ENCODE measurements at places on chromosomes 7 and 10.

GRCh38 chr10:35004651-35005050 is 85.5 kb downstream of the CUL2 start:
- DNase-seq = no peak

DNA sequence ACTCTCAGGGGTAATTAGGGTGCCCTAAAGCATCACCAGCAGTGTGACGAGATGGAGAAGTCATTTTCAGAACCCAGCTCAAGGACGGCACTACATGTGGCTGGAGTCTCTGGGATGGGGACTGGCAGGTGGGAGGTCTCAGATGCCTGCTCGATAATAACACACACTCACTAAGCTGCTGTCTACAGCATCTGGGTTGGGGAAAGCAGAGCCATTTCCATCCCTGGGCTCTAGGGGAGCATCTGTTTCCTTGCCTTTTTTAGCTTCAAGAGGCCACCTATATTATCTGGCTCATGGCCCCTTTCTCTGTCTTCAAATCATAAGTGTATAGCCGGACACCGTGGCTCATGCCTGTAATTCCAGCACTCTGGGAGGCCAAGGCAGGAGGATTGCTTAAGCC is 79.6 kb downstream of the SH3PXD2A start:
- no peak for DNase-seq

GRCh38 chr10:79254333-79255006 is 92.8 kb upstream of the PPIF start:
- DNase-seq = no peak

DNA sequence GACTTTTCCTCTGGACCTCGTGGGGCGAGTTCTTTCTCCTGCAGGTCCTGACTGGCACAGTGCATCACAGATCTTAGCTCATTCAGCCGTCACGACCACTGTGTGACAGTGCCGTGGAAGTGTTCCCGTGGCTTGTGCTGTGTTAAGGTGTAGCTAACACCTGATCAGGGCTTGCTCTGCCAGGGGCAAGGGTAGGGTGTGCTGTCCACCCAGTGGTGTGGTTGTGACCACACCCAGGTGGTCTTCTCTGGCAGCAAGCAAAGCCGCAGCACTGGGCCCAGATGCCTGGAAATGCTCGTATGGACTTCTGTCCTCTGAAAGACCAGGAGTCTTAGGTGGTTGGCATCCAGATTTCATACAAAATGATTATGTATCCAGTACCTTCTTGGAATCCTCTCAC is 86.2 kb downstream of the GLRX3 start:
- no peak for DNase-seq

DNA sequence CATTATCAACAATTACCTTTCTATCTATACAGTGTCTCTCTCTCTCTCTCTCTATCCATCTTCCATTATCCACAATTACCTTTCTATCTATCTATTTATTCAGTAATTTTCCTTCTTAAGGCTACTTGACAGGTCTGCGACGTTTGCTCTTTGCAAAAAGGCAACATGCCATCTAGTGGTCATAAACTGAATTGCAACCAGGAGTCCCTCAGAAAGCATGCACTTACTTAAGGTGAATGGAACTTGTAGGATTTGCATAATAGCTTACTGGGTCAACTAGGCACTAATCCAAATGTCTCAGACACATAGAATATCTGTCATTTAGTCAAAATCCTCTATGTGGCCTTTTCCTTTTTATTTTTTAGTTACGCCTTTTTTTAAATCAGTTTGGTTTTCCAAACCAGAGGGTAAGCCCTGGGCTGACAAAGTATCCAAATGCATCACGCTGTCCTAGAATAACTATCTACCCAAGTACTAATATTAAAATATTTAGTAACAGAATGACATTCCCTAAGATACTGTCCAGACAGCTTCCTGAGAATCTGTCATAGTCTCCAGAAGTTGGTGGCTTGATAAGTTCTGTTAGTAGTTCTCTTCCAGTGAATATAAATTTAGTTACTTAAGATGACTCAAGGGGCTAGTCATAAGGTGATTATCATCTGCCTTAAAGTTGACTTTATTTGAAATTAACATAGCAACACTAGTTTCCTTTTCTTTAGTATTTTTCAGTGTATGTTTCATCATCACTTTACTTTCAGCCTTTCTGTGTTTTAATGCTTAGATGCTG is 208.3 kb downstream of the PPP1R3A start:
- peak; percentile 40 for DNase-seq

GRCh38 chr7:30040938-30041337 is 12.7 kb downstream of the PLEKHA8 start:
- no peak for DNase-seq

DNA sequence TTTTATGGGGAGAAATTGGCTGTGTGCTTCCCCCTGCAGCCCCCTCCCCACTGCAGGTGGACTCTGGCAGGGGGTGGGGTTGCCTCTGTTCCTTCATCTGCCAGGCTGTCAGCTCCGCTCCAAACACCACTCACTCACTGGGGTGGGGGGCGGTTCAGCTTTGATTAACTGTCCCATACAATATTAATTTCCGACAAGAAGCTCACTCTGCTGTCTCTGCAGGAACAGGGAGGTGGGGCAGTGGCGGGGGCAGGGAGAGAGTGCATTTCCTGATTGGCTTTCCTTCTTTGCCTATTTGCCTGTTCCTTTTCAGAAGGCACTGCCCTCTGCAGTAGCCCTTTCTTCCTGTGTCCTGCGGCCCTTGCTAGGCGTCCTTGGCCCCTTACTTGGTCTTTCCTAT is 500.8 kb downstream of the PLXNA4 start:
- no peak for DNase-seq

- no peak for DNase-seq
Measured at GRCh38 chr10:101919026-101919770, 75.6 kb upstream of the KCNIP2 start.

GRCh38 chr10:70564113-70564725 is 38.3 kb downstream of the PRF1 start:
- DNase-seq = no peak

GRCh38 chr10:35356725-35357092 is 20.4 kb downstream of the CCNY start:
- DNase-seq = no peak

- no peak for DNase-seq
Measured at GRCh38 chr10:11317936-11318670, 293.3 kb downstream of the USP6NL start.

DNA sequence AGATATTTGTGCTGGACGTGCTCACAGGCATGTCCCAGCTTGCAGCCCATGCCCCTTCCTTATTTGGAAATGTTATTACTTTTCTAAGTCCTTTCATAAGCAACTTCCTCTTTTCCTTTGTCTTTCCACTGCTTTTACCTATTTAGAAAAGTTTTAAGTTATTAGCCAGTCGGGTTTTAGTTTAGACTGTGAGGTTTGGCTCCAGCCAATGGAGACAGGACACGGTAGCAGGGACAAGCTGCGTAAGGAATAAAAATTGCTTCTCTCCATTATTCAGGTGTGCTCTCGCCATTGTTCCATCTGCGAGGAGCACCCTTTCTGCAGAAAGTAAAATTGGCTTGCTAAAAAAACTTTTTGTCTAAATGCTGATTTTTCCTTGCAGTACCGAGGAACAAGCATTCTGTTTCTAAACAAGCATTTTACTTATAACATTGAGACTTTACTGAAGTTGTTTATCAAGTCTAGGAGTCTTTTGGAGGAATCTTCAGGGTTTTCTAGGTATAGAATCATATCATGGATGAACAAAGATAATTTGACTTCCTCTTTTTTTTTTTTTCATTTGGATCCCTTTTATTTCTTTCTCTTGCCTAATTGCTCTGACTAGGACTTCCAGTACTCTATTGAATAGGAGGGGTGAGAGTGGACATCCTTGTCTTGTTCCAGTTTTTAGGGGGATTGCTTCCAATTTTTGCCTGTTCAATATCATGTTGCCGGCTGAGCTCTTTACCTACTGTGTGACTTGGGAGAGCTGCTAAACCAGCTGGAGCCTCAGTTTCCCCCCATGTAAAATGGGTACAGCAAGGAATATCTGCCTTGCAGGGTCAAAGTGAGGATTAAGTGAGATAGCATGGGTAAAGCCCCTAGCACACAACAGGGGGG is 63.8 kb downstream of the ALOX5 start:
- no peak for DNase-seq

DNA sequence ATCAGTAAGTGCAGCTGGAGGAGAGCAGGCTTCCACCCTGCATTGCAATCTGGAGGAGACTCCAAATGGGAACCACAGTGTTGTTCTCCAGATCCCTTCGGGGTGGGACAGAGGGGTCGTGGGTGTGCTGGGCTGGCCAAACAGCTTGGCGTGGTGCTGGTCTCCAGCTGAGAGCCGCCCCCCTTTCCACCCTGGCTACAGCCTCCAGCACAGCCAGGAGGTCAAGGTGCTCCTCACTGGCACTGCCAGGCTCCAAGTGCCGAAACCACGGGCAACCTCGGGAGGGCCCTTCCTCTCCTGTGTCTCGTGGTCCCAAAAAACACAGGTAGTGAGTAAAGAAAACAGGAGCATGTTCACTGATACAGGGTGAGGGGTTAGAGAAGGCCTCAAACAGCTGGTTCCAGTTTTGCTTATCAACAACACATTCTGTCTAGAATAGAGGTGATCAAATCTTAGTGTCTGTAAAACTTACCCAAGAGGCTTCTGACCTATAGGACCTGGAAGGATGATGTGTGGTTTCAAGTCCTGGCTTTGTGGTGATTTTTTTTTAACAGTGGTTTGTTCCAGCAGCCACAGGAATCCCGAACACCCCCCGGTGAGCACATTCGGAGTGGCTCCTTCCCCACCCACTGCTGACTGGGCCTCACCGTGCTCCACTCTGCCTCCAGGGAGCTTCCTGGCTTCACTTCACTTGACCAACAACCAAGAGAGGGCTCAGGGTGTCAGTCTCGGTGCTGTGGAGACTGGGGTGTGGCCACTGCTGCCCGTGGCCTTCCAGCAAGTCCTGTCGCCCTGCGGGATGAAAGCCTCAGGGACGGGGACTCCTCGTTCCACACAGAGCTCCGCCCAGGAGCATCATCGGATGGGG is 31.2 kb upstream of the EN2 start:
- no peak for DNase-seq

GRCh38 chr10:123772645-123773508 is 106.7 kb downstream of the GPR26 start:
- DNase-seq = no peak

DNA sequence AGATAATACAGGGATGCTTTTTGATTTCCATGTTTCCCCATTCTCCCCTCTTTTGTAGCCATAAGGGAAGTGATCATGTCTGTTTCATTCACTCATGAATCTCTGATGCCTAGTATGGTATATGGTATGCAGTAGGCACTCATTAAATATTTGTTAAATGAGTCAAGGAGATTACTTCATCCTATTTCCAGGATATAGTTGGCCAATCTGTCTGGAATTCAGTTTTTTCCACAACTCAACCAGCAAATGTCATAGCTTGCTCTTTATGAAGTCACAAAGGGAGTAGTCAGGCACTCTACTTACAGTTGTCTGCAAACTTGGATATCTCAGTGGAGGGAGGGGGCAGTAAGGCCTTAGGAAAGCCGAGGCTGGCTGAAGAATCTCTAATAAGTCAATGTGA is 853.6 kb downstream of the LRMDA start:
- DNase-seq = no peak

- no peak for DNase-seq
Measured at GRCh38 chr7:88311675-88312036, 5.0 kb upstream of the STEAP4 start.

DNA sequence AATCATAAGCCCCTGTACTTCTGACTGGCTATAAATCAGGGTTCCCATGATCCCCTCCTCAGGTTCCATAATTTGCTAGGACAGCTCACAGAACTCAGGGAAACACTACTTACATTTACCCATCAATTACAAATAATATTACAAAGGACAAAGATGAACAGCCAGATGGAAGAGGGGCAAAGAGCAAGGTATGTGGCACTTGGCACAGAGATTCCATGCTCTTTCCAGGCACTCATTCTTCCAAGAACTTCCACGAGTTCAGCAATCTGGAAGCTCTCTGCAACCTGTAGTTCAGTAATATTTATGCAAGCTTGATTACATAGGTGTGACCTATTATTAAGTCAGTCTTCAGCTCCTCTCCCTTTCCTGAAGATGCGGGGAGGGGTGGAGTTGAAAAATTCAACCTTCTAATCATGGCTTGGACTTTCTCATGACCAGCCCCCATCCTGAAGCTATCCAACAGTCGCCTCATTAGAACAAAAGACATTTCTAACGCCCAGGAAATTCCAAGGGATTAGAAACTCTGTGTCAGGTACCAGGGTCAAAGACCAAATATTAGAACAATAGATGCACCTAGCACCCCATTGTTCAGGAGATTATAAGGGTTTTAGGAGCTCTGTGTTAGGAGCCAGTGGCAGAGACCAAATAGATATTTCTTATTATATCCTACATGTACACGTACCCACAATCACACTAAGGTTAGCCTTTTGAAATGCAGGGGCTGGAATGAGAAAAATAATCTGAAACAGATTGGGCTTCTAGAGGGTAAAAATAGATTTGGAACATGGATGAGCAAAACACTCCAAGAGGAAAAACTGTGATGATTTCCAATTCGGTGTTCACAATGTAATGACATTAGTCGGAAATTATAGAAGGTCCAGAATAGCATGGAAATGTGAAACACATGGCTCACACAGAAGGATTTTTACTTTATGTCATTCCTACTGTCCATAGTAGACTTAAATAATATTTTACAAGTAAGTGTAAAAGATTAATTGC is 7.0 kb downstream of the ANKMY2 start:
- DNase-seq = no peak

Data from NCI-H187 treated with DMSO at 0.1 percent for 48 hours (cell line).